Right lobe of liver (tissue), 6 donors: ENCODE measurements at places on chromosomes 2 and 18. TPM values are rescaled to one million over a fixed set of nuclear protein-coding genes. Genes with fewer than 3 reads are reported as not detected.
A peak's percentile ranks its signal among the peaks of the same experiment; 100 is the strongest.

Gene CLEC4F
- total RNA-seq, result not detected

Gene STAMBP
- total RNA-seq, result 17.3 TPM

DNA sequence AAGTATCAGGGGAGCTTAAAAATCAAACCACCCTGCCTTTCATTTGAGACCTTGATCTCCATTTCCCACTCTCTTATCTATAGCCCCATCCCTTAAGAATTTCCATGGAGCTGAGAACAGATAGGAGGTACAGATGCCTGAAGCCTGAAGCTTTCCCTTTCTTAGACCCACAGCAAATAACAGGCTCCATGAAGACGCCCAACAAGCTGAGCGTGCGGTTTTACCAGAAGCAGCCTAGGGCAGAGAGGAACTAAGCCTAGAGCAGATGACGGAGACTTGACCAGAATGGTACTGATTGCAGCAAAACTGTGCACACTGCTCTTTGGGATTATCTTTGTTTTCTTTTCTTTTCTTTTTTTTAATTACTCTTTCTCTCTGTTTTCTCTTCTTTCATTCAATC, 1.7 kb upstream of the ERBB4 start:
- DNase-seq, result peak; percentile 11

GRCh38 chr2:176085861-176086771, 2.4 kb upstream of the EVX2 start:
- DNase-seq, result no peak

DNA sequence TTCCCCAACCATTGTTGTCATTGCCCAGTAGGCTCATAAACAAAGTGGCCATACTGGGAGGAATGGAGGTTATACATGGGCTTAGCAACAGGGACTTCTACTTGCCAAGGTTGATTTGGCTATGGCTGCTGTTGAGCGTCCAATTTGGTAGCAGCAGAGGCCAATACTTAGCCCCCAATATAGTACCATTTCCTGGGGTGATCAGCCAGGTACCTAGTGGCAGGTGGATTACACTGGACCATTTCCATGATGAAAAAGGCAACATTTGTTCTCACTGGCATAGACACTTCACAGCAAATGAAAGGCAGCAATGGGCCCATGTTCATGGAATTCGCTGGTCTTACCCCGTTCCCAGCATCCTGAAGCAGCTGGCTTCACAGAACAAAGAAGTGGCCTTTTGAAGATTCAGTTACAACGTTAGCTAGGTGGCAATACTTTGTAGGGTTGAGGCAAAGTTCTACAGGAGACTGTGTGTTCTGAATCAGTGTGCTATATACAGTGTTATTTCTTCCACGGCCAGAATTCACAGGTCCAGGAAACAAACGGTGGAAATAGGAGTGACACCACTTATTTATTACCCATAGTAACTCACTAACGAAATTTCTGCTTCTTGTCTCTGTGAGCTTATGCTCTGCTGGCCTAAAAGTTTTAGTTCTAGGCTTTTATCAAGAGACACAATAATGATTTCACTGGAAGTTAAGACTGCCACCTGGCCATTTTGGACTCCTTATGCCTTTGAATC, 37.5 kb downstream of the FBXO11 start:
- DNase-seq, result no peak

DNA sequence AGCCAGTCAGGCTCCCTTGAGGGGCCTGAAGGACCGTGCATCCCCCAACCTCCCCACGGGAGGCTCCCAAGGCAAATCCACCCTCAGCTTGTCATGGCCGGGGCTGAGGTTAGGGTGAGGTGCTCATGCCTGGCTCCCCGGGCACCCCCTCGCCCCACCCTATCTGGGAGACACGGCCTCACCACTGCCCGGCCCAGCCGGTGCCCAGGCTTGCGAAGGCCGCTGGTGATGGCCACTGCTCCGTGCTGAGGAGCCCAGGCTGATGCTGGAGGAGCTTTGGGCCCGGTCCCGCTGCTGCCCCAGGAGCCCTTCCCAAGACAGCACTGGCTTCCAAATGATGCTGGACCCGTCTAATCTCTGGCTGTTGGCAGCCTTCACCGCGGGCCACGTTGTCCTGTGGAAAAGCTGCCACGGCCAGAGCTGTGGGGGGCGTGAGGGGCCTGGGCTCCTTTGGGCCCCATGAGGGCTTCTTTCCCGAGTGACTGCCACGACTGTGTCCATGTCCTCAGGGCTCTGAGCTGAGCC, 135.7 kb upstream of the CTDP1 start:
- no peak for DNase-seq

Gene MLPH
- total RNA-seq, result 37.1 TPM

DNA sequence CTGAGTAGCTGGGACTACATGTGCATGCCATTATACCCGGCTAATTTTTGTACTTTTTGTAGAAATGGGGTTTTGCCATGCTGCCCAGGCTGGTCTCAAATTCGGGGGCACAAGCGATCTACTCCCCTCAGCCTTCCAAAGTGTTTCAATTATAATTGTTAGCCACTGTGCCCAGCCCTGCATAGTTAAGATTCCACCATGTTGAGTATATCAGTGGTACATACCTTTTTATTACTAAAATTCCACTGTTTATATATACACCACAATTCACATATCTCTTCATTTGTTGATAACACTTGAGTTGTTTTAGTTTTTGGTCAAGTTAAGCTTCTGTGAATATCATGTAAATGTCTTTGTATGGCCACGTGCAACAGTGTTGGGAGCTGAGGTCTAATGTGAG, 12.8 kb upstream of the FMNL2 start:
- DNase-seq, result no peak

DNA sequence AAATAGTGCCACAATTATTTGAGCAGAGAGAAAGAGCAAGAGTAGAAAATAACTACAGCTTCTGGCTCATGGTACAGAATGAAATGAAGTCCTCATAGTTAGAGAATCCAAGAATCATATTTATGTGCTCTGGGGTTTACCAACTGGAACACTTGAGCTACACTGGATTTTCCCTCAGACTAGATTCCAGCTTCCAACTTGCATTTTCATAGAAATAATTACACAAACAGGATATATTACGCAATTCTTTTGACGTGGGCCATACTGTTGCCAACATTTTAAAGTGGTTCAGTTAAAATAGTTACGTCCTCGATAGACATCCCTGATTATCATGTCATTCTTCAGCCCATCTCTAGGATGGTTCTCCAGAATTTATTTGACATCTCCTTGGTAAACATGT, 129.2 kb downstream of the ETAA1 start:
- DNase-seq, result no peak
